A172 (cell line): ENCODE measurements at places on chromosomes 7 and 10. TPM values are rescaled to one million over a fixed set of nuclear protein-coding genes. Genes with fewer than 3 reads are reported as not detected.

- no peak for DNase-seq
Measured at GRCh38 chr7:84249656-84250055, 55.1 kb upstream of the SEMA3A start.

- DNase-seq: peak; percentile 89
Measured at GRCh38 chr7:17405786-17406185, 107.3 kb downstream of the AHR start.

- no peak for DNase-seq
Measured at GRCh38 chr7:97771576-97771975, 39.7 kb downstream of the TAC1 start.

DNA sequence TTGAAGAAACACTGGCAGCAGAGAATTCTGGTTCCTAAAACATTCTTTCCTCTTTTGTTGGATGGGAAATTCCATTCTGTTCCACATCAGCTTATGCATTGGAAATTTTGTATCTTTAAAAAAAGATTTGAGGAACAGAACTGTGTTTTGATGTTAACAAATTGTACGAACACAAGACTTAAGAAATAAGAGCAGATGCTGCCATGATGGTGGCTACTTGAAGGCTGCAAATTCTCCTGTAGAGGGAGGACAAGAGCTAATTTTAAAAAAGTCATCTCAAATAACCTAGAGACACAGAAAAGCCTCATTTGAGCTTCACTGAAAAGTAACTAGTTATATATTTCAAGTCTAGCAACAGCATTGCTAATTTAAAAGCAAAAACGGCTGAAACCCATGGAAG lies 29.8 kb downstream of the NDUFB2 start:
- no peak for DNase-seq

DNA sequence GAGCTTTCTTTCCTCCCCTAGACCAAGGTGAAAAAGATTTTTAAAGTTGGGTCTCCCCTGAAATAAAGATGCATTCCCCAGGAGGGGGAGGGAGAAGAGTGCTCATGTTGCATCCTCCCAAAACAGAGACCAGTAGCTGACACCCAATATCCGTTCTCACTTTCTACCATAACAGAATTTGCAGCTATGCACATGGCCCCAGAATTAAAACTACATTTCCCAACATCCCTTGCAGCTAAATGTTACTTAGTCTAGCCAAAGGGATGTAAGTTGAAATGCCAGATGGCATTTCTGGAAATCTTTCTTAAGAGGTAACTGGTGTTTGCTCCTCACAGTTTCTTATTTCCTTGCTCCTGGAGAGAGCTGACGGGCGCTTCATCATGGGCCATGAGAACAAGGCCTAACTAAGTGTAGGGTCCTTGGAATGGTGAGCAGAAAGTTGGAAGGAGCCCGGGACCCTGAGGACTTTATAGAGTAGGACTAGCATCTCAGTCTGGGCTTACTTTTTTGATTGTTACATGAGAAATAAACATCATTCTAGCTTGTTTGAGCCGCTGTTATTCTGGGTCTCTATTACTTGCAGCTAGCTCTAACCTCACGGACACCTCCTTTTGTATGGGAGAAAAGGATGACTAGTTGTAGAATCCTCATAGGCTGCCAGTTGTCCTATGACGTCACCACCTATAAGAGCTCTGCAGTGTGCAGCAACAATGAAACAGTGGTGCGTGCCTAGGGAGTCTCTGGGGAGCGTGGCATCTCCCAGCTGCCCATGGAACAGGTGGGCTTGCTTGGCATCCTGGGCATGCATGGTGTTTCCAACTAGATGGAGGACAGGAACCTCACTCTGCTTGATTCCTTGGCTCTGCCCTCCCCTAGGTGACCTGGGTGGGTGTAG lies 46.1 kb upstream of the EXOC6 start:
- no peak for DNase-seq

DNA sequence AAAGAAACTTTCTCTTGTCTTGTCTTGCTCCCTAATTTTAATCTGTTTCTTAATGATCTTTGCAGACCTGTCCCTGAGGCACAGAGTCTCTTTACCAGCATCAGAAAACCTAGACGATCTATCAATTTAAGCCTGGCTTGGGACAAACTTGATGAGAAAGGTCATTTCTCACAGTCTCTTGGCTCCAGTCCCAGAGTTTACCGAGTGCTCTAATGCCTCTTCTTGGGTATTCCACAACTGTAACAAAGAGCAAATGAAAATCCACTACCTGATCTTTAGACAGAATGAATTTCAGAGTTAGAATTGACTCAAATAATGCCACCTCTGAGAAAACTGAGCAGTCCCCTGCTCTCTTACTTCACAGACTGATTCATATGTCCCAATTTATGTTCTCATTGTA lies 106.4 kb upstream of the DNAJB12 start:
- DNase-seq: no peak

DNA sequence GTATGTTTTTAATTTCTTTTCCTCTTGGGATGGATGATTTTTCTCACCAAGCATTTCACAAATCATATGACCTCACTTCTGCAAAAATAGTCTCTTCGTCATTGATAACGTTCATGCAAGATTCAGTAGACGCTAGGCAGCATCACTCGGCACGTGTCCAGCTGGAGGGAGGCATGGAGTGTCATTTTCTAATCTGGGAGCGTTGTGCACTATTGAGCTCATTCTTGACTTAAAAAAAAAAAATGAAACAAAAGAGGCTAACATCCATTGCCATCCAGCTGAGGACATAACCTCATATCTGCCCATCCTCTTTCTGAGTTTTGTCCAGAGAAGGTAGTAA lies 56.2 kb downstream of the COL17A1 start:
- no peak for DNase-seq

GRCh38 chr10:12135631-12136030 lies 6.2 kb downstream of the SEC61A2 start:
- no peak for DNase-seq

- no peak for DNase-seq
Measured at GRCh38 chr7:135525426-135525825, 15.5 kb upstream of the CNOT4 start.

GRCh38 chr10:48291190-48291589 lies 15.3 kb upstream of the MAPK8 start:
- DNase-seq: no peak

- no peak for DNase-seq
Measured at GRCh38 chr10:112988839-112989406, 38.9 kb downstream of the TCF7L2 start.

- DNase-seq: no peak
Measured at GRCh38 chr10:107163881-107164861, at the start of gene SORCS1. Gene SORCS1 (minus strand): TSS chr10:107164706.

DNA sequence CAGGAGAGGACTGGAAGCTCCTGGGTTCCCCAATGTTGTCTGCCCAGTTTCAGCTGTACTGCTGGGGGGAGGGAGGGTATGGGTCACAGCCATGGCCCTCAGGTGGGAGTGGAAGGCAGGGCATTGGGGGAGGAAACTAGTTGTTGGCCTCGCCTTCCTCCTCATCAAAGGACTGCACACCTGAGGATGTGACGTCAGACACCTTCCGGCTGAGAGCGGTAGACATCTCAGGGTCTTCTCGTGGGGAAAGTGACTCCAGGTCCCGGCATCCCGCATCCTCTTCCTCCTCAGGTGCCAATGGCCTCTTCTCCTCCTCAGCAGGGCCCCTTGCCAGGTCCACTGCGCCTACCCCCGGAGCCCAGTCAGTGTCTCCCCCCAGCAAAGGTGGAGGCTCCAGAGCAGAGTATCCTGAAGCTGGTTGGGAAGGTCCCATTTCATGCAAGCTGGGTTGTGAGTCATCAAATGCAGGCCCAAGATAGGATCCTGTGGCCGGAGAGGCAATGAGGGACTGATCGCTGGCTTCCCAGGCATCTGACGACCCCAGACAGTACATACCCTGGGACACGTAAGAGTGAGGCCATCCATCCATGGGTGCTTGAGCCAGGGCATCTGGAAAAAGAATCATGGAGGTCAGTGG lies 6.0 kb downstream of the FAM131B start:
- no peak for DNase-seq

GRCh38 chr7:121621937-121622336 lies 225.8 kb upstream of the FAM3C start:
- no peak for DNase-seq

- no peak for DNase-seq
Measured at GRCh38 chr7:135074096-135074495, 73.8 kb upstream of the TMEM140 start.

- DNase-seq: no peak
Measured at GRCh38 chr10:123027861-123028260, 19.1 kb downstream of the ACADSB start.

DNA sequence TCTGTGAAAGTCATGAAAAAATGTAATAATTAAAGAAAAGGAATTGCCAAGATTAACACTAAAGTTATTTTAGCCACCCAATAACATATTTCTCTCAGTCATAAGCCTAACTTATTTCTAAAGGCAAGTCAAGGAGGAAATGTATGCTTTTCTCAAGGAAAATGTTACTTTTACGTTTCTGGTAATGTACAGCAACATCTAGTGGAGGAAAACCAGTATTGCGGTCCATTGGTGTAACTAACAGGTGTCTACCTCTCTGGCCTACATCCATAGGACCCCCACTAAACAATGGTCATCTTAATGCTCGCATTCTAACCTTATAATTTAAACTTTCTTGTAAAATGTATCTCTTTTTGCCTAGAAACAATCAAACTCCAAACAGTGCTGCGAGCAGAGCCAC lies 437.5 kb downstream of the KIF20B start:
- peak; percentile 29 for DNase-seq

DNA sequence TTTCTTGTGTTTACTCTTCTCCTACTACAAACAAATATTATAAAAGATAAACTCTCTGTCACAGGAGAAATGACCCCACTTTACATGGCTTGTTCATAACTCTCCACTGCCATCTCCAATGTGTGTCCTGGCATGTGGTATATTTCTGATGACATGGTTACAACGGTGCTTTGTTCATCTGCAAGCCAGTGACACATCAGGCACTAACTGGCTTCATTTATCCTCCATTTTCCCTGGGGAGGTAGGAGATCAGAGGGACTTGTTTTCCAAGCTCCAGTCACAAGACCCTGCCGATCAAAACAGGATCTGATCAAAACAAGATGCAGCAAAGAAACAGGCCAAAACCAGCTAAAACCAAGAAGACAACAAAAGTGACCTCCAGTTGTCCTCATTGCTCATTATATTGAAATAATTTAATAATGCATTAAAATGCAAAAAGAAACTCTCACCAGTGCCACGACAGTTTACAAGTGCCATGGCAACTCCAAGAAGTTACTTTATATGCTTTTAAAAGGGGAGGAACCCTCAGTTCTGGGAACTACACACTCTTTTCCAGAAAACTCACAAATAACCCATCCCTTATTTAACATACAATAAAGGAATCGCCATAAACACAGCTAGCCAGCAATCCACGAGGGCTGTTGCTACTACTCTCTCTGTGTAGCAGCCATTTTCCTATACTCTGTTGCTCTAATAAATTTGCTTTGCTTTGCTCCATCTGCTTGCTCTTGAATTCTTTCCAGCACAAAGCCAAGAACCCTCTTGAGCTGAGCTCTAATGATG lies 224.2 kb downstream of the XPNPEP1 start:
- no peak for DNase-seq

- DNase-seq: peak; percentile 57
Measured at GRCh38 chr7:74544706-74545469, 91.2 kb downstream of the GTF2IRD1 start.

- DNase-seq: no peak
Measured at GRCh38 chr7:14714161-14714728, 188.3 kb downstream of the DGKB start.

DNA sequence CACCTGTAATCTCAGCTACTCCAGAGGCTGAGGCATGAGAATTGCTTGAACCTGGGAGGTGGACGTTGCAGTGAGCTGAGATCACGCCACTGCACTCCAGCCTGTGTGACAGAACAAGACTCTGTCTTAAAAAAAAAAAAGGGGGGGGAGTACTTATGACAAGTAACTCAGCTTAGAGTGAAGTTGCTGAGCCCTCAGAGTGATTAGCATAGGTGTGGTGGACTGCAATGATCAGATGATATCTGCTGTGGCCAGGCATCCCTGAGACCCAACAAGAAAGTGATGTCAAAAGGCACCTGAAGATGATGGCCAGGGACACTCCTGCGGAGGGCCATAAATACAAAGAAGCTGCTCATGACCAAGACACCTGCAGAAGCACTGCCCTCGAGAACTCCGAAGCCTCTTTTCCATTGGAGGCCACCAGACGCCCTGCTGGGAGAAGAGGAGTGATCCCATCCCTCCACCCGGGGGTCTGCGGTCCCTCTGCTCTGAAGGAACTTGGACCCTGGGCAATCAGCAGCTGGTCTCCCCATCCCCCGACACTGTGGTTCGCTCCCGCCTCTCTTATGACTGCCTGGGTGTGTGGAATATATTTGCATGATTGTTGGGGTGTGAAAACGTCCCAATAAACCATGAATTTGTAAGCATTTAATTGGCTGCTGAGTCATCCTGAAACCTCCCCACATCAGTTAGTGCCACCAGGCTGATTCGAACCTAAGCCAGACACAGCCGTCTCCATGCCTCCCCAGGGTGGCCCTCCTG lies 46.0 kb downstream of the RASGEF1A start:
- no peak for DNase-seq

GRCh38 chr10:6069081-6069931 lies 7.1 kb upstream of the IL2RA start:
- DNase-seq: no peak

DNA sequence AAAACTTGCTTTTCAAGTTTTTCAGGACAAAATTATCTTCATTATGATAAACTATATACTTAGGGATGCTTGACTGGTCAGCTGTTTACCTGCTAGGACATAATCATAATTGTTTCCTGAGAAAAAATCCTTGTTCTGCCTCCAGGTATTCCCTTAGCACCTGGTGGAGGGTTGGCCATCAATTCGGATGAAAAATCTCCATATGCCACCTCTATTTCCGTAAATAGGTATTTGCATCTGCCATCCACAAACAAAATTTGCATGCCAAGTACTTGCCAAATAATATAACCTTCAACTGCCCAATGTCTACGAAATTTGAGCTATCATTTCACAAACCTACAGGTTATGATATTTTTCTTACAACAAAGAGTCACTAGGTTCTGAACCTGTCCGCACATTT lies 126.2 kb downstream of the RNF133 start:
- DNase-seq: no peak

The PDE6C gene
- total RNA-seq: not detected in 2 replicates

The TAS2R41 gene
- not detected in 2 replicates for total RNA-seq

The DHTKD1 gene
- 21.0 and 22.3 TPM in 2 replicates for total RNA-seq

The HGF gene
- not detected in 2 replicates for total RNA-seq

The MMRN2 gene
- total RNA-seq: 1.7 TPM in 1 of 2 replicates, not detected in the other

The BAMBI gene
- total RNA-seq: 36.2 and 43.8 TPM in 2 replicates

The CABCOCO1 gene
- total RNA-seq: 0.33 and 1.1 TPM in 2 replicates

The LLCFC1 gene
- not detected in 2 replicates for total RNA-seq

The OPN4 gene
- total RNA-seq: 0.31 TPM in 1 of 2 replicates, not detected in the other

The TUBB8 gene
- not detected in 2 replicates for total RNA-seq

The NRG3 gene
- 0.16 TPM in 1 of 2 replicates, not detected in the other for total RNA-seq
